ENCODE measurements at places on chromosomes 1 and 21. TPM values are rescaled to one million over a fixed set of nuclear protein-coding genes. Genes with fewer than 3 reads are reported as not detected.

Gene BRDT
- total RNA-seq, result not detected

Gene KRTAP19-3
- total RNA-seq, result not detected

DNA sequence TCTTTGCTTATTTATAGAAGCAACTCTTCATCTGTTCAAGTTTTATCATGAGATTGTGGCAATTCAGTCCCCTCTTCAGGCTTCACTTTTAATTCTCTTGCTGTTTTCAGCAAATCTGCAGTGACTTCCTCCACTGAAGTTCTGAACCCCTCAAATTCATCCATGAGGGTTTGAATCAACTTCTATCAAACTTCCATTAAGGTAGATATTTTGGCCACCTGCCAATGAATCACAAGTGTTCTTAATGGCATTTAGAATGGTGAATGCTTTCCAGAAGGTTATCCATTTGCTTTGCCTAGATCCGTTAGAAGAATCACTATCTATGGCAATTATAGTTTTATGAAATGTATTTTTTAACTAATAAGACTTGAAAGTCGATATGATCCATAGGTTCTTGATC lies 946.7 kb upstream of the B3GALT2 start:
- no peak for DNase-seq

GRCh38 chr21:37435120-37435519 lies 68.5 kb downstream of the DYRK1A start:
- DNase-seq, result peak; percentile 61

DNA sequence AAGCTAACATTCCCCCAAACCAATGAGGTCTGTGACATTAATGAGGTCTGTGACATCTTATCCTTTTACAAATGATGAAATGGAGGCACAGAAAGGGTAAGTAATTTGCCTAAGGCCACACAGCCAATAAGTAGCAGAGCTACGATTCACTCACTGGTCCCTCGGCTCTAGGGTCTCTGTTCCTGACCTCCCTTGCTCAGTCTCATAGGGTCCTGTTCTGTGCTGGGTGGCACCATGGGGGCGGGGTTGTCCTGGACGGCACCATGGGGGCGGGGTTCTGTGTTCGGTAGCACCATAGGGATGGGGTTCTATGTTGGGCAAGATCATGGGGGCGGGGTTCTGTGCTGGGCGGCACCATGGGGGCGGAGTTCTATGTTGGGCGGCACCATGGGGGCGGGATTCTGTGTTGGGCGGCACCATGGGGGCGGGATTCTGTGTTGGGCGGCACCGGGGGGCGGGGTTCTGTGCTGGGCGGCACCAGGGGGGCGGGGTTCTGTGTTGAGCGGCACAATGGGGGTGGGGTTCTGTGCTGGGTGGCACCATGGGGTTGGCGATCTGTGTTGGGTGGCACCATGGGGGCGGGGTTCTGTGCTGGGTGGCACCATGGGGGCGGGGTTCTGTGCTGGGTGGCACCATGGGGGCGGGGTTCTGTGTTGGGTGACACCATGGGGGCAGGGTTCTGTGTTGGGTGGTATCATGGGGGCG lies 55.6 kb downstream of the CLSTN1 start:
- no peak for DNase-seq

Measured in occipital lobe (tissue), 3 donors.